CD4-positive, alpha-beta memory T cell (primary cell): ENCODE measurements at places on chromosomes 11 and 22. TPM values are rescaled to one million over a fixed set of nuclear protein-coding genes. Genes with fewer than 3 reads are reported as not detected.

Gene FAM168A
- 3.5 TPM for polyA plus RNA-seq

Gene C11orf16
- polyA plus RNA-seq = not detected

Gene PKNOX2
- polyA plus RNA-seq = not detected

Gene LIF
- polyA plus RNA-seq = not detected

Gene CALCA
- polyA plus RNA-seq = not detected

Gene PPFIBP2
- 19.5 TPM for polyA plus RNA-seq

Gene KRTAP5-9
- polyA plus RNA-seq = not detected

Gene VSTM5
- polyA plus RNA-seq = not detected

Gene C22orf42
- not detected for polyA plus RNA-seq

Gene FHIP1B
- 12.0 TPM for polyA plus RNA-seq

Gene HTR3B
- not detected for polyA plus RNA-seq
